ENCODE measurements at places on chromosomes 12 and 14.

DNA sequence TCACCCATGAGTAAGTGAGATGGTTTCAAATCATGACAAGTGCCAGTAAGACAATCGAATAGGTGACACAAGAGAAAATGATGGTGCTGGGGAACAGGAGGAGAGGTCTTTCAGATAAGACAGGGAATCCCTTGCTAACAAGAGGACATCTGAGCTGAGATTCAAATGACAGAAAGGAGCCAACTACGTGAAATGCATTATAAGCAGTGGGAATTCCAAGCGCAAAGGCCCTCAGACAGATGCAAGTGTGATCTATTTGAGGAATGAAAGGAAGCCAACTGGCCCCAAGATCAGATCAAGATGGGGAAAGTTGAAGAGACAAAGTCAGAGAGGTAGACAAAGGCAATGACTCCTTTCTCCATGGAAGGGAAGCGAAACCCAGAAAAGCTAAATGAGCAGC, 4.7 kb downstream of the KCNK10 start:
- DNase-seq: no peak

GRCh38 chr12:122354958-122355641, 67.4 kb downstream of the CLIP1 start:
- DNase-seq: no peak

DNA sequence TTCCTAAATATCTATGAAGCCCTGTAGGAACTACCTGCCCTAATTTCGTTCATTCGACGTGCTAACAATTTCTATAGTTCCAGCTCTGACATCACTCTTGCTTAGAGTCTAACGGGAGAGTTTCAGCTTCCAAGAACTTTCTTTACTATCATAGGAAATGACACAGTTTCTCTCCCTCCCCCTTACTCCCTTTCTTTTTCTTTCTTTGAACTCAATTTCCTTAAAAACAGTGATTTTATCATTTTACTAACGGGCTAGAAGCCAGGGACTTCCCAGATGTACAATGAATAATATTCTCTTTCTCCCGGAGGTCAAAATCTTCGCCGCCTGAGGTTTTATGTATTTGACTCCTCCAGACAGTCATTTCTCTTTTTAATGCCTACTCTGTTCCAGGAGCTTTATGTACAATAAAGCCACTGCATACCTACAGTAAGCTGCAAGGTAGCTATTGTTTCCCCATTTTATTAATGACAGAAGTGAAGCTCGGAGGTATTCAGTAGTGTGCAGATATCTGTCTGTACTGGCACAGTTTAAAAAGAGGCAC, 15.7 kb downstream of the SMCO2 start:
- no peak for DNase-seq

GRCh38 chr14:78652727-78653126, 482.6 kb downstream of the NRXN3 start:
- DNase-seq: no peak

DNA sequence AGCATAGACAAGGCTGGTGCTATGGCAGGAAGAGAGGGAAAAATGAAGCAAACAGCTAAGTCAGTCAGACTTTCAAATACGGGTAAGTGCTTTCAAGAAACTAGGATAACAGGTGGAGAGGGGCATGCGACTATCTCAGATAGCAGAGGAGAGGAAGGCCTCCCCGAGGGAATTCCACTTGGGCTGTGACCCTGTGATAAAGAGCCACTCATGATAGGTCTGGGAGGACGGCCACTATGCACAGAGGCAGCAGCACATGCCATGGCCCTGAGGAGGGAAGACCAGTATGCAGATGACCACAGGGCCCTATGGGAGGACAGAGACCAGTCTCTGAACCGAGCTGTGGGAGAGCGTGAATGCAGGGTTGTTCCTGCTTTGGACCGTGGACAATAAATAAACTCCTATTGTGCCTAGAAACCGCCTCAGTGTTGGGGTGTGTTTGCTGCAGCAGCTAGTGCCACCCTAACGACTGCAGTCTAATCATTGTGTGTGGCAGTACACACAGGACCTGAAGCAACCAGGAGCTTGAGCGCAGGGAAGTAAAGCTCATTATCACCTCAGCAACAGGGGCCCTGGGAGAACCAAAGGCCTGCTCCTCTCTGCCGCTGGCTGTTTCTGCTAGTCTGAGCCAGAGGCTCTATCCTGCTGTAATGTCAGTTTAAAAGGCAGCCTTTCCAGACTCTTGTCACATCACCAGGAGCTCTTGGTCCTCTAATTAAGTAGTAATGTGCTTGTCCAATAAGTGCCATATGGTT, 119.1 kb downstream of the CACNA1C start:
- no peak for DNase-seq

GRCh38 chr12:71178162-71178561, 20.4 kb upstream of the TSPAN8 start:
- DNase-seq: no peak

GRCh38 chr12:113200021-113200797, 14.7 kb downstream of the RITA1 start:
- no peak for DNase-seq

- DNase-seq: no peak
These were observed 111.9 kb upstream of the DDHD1 start for GRCh38 chr14:53265025-53265424.

DNA sequence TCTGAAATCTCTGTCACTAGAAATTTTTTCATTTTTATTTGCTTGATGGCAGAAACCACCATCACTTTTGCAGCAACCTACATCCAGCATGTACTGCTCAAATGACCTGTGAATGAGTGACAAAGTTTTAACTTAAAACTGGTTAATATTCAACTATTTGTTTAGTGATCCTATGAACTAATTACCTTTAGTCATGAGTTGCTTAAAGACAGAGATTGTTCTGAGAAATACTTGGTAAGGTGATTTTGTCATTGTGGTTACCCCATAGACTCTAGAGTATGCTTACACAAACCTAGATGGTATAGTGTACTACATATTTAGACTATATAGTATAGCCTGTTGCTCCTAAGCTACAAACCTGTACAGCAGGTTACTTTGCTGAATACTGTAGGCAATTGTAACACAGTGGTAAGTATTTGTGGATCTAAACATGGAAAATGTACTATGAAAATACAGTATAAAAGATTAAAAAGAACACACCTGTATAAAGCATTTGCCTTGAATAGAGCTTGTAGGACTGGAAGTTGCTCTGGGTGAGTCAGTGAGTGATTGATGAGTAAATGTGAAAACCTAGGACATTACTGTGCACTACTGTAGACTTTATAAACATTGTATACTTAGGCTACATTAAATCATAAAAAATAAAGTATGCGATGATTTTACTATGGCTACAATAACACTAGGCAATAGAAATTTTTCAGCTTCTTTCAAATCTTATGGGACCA, 256.6 kb upstream of the PPFIA2 start:
- no peak for DNase-seq

DNA sequence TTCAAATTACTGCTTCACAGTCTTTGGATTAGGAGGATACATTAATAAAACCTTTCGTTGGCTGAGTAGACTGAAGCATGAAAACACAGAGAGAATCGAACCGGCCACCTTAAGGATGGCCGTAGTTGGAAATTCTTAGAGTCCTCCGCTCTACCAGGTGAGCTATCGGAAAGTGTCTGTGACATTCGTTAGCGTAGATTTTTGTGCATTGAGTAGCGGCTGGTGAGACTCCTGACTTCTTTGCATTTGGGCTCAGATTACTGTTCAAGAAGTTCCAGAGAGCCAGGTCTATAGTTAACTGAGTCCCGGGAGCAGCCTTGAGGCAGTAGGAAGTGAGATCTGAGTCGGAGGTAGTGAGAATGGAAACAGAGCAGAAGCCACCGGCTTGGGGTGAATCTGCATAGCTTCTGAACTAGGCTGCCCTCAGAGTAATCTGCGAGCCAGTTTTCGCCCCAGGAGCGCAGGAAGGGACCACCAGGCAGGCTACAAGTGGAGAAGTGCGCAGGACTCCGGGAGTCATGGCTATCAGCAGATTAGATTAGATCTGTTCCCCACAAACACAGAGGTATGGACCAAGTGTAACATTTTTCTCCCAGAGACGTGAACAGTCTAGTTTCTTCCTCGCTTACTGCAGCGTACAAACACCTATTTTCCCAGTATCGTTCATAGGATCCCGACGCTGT, 11.0 kb downstream of the OR6S1 start:
- no peak for DNase-seq

DNA sequence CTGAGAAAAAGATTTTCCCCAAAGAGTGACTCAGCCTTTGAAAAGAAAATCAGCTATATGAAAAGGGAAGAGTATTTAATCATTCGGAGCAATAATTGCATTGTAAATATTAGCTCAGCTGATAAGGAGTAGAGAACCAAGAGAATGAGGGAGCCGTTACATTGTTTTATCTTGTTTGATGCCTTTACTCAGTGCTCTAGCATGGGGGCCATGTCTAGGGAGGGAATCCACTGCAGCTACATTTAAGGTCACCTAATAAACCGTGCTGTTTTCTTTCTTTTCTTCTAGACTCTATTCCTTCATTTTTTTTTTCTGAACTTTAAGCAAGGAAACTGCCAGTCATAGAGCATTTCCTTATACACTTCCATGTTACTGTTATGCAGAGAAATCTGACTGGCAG, 447.0 kb downstream of the DIO2 start:
- DNase-seq: no peak

DNA sequence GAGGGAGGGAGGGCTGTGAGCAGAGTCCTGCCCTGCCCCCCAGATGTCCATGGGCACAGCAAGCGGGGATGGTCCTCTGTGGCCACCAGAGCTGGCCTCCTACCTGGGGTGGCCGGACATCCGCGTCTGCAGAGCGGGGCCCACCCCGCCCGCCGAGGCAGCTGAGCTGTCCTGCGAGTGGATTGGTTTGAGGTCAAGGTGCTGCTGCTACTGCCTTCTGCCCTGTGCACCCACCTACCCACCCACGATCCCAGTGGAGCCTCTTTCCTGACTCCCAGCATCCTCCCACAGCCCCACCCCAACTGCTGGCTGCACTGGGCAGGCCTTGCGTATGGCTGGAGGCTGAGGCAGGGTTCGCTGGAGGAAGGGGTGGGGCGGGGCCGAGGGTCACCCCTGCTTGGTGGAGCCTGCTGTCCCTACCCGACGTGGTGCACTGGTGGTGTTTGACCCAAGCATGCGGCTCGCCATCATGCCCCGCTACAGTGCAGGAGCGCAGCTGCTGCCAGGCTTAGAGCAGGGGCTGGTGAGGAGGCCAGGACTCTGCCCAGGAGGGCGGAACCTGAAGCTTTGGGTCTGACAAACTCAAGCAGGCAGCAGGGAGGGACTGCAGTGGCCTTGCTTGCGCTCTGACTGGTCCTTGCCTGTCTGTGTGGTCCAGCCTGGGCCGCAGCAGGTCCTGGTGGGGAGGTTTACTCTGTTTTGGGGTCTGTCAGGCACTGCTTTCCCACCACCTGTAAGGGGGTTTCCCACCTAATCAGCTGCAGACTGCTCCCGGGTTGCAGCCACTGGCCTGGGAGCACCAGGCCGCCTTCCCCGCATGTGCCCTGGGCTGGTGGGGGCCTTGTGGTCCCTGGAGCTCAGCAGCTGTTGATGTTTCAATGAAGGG, 23.7 kb downstream of the CEP170B start:
- no peak for DNase-seq

DNA sequence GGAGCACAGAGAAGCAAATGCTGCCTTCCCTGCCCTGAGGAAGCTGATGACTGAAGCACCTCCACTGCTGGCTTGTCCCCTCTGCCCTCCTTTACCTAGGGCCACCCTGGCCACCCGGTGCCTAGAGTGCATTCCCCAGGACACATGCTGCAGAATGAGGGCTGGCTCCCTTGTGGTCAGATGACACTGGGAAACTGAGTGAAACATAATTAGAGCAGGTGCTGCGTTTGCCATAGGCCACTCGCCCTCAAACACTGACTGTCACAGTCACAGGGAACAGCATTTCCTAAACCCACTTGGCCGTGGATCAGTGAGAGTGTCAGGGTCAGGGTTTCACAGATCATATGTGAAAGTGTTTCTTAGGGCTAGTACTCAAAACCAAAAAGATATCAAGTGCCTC, 16.0 kb downstream of the TCHP start:
- no peak for DNase-seq

GRCh38 chr14:81474685-81475324, 58.8 kb downstream of the SEL1L start:
- DNase-seq: no peak

DNA sequence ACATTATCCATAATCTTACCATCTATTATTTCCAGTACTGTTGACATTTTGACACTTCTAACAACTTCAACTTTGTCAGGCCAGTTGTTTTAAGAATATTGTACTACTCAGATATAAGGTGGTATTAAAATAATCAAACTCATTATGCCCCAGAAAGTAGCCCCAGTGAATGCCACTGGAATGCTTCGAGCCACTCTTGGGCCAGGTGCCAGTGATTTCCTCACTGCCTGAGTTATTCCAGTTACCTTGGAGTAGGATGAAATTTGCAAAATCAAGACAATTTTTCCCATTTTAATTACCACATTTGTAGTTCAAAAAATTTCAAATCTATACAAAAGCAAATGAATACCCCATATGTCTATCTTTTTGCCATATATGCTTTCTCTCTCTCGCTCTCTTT, 9.2 kb downstream of the CIPC start:
- DNase-seq: no peak

DNA sequence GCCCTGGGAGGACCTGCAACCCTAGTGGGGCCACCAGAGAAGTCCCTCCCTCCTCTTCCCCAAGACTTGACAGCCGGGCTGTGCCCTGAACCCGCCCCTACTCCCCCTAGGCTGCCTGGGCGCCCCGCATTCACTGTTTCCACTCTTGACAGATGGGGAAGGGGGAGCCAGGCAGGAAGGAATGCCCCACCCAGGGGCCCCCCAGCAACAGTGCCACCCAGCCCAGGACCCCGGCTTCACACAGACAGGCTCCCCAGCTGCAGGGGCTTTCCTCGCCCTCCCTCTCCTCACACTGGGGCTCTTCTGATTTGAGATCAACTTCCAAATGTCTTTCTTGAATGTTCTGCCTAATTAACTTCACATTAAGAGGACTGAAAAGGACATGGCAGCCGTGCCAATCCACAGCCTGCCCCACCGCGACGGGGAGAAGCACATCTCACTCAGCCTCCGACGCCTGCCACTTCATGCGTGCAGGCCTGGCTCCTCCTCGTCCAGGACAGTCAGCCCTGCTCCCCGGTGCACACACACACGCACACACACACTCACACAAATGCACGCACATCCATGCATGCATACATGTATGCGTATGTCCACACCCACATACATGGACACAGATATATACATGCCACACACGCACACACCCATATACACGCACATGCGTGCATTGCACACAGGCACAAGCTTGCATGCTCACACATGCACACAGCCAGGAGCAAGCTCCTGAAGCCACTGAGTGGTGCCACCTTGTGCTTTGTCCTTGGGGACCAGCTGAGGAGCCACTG, 19.6 kb upstream of the C14orf180 start:
- DNase-seq: no peak

GRCh38 chr12:81229759-81230158, 151.9 kb downstream of the ACSS3 start:
- DNase-seq: no peak

DNA sequence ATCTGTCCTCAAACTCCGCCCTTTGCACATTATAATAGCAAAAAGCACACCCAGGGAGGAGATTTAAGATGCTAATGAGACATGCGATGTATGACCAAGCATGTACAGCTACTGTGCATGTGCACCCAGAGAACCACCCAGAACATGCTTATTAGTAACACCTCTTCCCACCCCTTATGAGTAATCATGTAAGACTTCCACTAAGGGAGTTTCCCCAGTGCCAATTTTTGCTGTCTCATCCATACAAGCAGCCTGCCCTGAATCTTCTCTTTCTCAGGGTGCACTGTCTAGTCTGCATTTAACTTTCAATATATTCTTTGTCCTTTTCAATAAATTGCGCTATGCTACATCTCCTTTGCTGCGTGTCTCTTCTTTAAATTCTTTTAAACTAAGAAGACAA, 830.0 kb upstream of the NOVA1 start:
- DNase-seq: no peak

- DNase-seq: no peak
These were observed 32.0 kb downstream of the DAO start for GRCh38 chr12:108911915-108912314.

GRCh38 chr14:22689199-22689598, 45.0 kb upstream of the OR6J1 start:
- no peak for DNase-seq
